Activated T-helper 1 cell treated with anti-CD3 and anti-CD28 coated beads, Interleukin-2, amount 50 U/mL, for 16 hours (primary cell): ENCODE measurements at places on chromosomes 1 and 21.

DNA sequence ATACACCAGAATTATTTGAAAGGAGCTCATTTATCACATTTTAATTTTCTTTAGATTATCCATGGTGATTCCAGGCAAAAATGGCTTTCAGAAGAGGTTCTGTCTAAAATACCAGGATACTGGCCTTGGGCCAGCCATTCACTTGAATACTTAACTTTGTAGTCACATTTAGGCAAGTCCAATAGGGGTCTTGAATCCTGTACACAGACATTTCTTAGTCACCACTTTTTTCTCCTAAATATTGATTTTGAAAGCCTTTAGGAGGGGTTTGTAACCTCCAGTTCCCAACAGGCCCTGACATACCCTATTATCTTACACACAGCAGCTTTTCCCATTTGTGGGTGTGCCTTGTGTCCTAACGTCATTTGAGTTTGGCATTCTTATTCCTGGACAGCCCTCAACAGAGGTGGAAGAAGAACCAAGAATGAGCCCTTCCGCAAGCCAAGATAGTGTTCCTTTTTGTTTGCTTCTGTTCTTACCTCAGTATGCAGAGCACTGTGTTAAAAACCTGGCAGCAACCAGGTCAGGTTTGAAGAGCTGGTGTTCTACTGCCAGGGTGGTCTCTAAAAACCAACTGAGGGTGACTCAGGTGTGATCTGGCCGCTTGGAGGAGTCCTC, 19.5 kb downstream of the MAP3K7CL start:
- no peak for DNase-seq

DNA sequence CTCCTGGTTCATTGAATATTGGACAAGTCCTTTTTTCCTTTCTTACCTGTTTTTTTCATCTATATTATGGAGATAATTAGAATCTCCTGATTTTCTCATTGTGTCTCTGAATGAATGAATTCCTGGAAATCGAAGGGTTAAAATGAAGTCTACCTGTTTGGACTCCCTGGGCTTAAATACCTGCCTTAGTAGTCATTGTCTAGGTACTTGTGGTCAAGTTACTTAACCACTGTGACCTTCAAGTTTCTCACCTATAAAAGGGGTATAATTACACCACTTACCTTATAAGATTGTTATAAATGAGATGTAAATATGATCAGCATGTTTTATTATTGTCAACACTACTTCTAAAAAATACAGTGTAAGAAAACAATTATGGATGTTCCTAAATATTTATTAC, 9.0 kb upstream of the TBX19 start:
- DNase-seq: no peak

DNA sequence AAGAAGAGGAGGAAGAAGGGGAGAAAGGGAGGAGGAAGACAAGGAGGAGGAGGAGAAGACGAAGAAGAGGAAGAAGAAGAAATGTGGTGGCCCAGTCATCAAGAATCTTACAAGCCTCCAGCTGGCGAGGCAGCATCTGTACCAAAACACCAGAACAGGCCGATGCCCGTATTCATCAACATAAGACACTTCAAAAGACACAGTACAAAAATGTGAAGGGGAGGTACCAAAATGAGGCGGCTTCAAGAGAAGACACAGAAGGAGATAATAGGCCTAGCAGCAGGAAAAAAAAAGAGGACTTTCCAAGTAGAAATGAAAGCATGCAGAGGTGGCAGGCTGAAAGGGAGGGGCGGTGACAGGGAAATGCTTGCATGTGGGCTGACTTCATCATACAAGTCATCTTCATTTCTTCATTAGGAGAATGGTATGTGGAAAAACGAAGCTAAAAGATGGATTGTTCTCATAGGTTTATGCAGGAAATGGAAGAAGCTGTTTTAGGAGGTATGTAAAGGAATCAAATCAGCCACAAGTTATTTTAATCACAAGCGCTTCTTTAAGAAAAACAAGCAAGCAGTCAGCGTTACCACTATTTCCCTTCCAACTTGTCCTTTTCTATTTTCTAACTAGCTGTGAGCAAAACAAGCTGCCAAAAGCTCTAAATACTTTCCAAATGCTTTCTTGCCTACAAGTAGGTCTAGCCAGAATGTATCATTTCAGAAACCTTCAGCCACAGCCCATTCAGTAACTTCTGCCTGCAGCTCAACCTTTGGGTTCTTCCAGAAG, 192.3 kb downstream of the SLC45A1 start:
- DNase-seq: no peak

DNA sequence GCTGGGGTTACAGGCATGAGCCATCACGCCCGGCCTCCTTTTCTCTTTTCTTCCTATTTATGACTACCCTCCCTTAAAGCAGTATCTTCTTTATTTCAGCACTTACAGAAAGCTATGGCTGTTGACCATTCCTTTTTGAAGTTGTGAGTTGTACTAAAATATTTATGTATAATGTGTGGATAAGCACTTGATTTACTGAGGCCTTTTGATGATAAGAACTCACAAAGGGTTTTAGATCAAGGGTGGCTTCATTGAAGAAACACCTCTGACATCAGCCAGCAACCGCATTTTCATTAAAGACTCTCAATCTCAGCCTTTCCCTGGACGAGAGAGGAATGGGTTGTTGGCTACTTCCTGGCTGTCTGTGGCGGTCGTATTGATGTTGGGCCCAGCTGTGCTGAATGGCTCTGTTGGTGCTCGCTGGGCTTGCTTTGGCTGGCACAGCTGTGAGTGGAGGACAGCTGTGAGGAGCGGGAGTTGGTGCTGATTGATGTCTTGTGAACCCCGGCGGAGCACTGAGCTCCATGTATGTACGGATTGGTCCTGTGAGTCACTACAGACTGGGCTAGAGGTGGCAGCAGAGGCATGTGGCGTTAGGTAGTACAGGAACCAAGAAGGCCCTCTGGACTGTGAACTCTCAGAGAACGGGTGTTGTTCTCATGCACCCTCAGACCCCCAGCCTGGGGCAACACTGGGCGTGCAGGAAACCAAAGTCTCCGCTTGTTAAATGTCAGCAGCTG, 208.8 kb downstream of the KIF26B start:
- no peak for DNase-seq

DNA sequence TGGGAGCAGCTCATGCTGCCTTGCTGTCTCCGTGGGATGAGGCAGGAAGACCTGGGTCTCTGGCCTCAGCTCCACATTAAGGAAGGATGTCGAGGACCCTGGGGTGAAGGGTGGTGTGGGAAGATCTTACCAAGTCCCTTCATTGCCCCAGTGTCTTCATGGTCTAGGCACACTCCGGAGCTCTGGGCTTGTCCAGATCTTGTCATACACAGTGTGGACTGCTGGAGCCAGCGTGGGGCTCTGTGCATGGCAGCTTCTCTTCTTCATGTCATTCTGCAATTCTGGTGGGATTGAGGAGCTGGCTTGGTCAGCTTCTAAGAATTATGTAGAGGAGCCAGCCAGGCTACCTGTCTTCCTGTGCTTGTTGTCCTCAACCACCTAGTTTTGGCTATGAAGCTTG, 79.3 kb upstream of the ETV3 start:
- DNase-seq: no peak

DNA sequence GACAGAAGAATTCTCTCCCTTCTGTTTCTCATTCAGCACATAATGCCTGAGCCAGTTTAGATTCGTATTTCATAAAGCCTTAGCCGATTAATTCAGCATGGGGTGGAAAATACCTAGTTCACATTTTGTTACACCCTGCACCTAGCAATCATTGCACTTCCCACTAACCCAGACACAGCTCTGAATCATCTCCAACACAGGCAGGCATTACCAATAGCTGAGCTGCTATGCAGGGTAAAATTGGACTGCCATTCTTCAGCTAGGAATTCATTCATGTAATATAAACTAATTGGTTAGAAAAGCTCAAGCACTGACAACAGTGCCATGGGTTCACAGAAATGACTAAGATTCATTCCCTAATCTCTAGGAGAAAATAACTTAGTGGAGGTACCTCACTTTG, 26.9 kb upstream of the NKAIN1 start:
- no peak for DNase-seq

DNA sequence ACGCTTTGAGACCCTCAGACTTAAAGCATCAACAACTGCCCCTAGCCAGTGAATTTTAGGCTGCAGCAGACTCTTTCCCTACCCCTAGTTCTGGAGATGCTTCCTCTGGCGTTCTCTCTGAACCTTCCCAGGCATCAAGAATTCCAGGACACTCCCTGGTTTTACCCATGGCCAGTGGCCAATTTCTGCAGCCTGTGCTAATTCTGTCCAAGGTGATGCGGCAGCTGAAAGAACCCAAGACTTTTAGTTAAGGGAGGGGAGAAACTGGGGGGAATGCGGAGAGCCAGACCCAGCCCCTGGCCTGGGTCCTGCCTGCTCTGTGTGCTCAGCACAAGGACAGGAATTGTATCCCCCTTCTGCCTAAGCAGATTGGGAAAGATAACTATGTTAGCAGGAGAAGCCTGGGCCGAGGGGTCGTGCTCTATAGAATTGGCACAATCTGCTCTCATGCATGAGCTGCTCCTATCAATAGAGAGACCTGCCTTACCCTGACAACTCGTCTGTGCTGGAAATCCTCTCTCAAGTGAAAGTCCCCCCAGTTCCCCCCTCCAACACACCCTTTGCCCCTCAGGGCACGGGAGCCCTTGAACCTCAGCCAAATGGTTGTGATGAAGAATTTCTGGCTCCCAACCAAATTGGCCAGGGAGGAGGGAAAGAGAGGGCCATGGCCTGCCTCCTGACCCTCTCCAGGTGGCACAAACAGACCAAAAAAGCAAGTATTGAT, 5.4 kb upstream of the GJA8 start:
- DNase-seq: no peak

GRCh38 chr1:61531716-61532115, 193.2 kb downstream of the TM2D1 start:
- DNase-seq: no peak

GRCh38 chr1:212127221-212127620, 91.7 kb downstream of the DTL start:
- no peak for DNase-seq

- DNase-seq: no peak
Measured at GRCh38 chr1:67588178-67588855, 96.7 kb upstream of the GADD45A start.

- no peak for DNase-seq
Measured at GRCh38 chr1:68917456-68917855, 420.6 kb upstream of the DEPDC1 start.

GRCh38 chr1:57272601-57273000, 151.3 kb downstream of the DAB1 start:
- no peak for DNase-seq

DNA sequence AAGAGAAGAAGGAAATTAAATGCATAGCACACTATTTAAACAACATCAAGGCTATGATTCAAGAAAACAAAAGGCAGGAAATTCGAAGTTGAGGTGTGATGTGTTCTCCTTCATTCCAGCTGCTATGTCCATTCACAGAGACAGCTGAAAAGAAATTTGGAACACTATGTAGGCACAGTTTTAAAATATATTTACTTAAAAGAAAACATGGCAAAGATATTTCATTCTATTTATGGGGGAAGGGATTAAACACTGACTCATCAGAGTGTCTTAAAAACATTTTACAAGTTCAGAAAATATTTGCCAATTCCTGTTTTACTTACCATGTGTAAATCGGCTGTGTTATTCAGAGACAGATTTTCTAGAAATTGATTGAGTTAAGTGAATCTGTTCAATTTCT, 39.4 kb upstream of the NGF start:
- no peak for DNase-seq

DNA sequence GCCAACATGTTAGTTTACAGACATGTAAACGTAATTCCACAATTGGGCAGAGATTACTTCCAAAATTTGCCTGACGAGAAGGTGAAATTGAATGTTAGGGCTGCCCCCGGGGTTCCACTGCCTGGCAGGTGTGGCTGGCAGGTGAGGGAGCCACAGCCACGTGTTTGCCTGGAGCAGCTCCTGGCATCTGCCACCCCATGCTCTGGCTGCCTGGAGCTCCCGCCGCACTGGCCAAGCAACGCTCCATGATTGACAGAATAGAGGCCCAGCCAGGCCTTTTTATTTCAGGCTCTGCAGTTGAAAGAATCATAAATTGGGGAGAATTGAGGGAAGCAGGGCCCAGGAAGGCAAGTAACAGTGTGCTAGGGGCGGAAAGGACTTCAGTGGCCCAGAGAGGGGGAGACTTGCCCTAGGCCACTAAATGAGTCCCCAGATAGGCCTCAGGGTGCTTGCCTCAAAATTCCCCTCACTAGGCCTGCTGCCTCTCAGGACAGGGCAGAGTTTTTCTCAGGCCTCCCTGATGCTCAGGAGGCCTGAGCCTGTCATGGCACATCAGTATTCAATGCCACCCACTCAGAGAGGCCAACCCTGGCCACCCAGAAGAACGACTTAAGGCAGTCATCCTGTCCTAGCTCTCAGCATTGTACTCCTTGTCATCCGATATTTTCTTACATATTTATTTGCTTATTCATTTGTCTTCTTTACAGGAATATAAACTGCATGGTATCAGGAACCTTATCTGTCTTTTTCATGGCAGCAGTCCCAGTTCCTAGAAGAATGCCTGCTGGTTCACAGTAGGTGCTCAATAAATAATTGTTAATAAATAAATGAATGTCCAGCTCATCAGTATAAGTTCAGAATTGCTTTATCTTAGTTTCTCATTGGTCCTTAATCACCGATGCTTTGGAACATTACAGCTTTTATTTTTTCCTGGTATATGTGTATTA, 16.6 kb upstream of the S1PR1 start:
- no peak for DNase-seq

DNA sequence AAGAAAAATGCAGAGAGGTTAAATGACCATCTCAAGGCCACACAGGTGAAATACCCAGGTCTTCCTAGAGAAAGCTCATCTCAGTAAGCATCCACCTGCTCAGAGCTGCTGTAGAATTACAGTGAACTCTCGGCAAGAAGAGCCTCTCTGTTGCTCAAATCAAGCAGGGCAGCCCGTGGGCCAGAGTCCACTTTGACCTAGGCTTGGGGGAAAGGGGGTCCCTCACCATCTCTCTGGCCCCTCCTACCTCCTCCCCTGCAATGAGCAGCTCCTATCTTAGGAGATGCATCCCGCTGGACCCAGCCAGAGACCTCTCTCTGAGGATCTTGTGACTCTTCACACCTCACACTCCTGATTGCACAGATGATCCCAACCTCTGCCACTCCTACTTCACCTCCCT, 364.7 kb downstream of the PTPRU start:
- no peak for DNase-seq

DNA sequence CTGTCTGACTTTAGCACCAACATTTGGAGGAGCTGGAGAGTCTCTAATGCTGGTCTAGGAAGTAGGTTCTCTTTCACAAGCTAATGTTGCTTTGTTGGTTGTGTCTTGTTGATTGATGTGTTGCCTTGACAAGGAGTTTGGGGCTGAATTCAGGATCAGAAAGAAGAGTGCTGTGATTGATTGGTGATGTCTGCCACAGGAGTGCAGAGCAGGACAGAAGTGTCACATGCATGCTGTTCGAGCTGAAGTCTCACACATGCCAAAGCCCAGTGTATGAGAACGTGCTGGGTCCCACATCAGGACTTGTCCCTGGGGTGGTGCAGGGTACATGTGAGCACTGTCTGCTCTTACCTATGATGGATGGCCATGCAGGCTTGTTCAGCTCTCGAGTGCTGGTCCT, 694.4 kb downstream of the MATN1 start:
- DNase-seq: no peak

DNA sequence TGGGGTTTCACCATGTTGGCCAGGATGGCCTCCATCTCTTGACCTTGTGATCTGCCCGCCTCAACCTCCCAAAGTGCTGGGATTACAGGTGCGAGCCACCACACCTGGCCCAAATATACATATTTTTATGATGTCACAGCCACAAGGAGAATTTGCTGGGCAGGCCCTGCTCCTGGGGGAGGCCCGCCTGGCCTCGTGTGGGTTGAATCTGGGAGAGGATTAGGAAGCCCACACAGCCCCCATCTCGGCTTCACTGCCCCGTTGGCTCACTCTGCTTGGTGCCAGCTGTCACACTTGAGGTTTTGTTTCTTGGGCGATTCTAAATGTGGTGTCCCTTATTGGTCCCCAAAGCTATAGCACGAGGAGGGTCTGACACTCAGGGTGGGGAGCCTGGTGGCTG, 335.7 kb upstream of the AJAP1 start:
- DNase-seq: no peak
